Inflammatory macrophage treated with lipopolysaccharide for 4 hours (primary cell): ENCODE measurements at places on chromosomes 3 and 15.

DNA sequence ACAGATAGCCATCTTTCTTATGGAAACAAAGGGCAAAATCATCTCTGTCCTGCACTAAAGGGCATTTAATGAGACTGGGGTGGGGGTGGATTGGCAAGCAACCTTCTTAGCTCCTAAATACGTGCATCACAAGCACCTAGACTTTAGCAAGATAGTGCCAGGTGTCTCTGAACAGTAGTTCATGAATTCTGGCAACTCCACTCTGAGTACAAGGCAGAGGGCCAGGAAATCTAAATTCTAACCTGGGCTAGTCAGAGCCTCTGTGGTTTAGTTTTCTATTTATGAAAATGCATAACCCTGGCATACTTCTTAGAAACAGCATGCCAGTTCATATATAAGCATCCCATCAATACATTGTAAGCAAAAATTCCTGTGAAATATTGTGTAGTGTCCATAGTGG lies 788.5 kb downstream of the MCTP2 start:
- DNase-seq: no peak

DNA sequence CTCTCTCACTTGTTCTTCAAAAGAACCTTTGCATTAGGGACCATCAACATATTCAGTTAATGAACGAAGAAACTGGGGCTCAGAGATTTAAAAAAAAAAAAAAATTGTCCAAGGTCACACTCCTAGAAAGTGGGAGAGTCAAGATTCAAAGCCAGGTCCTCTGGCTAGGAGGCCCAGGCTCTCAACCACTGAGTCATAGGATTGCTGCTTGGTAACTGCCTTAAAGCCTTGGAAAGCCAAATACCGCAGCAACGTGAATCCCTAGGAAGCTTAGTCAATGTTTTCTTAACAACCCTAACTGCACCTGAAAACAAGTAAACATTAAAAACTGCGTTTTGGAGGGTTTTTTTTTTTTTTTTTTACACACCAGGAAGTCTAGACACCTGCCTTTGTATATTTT lies 156.8 kb downstream of the WNT5A start:
- DNase-seq: no peak

- no peak for DNase-seq
Observed at GRCh38 chr15:101522091-101522490, 32.6 kb upstream of the PCSK6 start.

DNA sequence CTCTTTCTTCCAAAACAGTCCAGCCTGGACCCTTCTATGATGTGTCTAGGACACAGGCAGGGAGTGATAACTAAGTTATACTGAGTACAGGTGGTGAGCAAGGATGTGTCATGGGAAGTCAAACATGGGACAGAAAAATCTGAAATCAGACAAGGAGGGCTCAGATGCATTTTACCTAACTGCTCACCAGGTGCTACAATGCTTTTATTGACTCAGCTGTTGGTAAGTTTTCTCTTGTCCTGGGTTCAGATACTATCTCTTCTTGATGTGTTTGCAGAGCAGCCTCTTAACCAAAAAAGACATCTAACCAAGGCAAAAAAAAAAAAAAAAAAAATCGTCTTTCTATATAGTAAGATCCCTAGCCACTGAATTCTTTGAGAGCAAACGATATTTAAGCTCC lies 378.6 kb downstream of the VPS13C start:
- no peak for DNase-seq

GRCh38 chr3:180188512-180189309 lies 152.0 kb upstream of the PEX5L start:
- no peak for DNase-seq

GRCh38 chr3:189748046-189748445 lies 116.9 kb downstream of the TP63 start:
- DNase-seq: no peak

GRCh38 chr3:61657689-61658088 lies 96.3 kb downstream of the PTPRG start:
- no peak for DNase-seq

DNA sequence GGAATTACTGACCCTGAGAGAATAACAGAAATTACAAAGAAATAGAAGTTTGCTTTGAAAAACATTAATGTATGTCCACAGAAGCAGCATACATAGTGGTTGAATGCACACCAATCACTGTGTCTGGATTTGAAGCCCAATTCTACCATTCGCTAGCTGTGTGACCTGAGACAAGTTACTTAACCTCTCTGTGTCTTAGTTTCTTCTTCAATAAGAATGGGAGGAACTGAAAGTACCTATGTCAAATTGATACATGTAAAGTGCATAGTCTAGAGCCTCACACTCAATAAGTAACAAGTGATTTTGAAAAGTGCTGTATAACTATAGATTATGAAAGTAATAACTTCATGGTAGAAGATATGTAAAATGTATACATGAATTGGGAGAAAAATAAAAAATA lies 457.8 kb downstream of the FOXP1 start:
- DNase-seq: no peak

GRCh38 chr3:123930445-123930844 lies 30.6 kb downstream of the CCDC14 start:
- no peak for DNase-seq

GRCh38 chr15:35071106-35071505 lies 14.0 kb downstream of the NANOGP8 start:
- DNase-seq: peak; percentile 58

- DNase-seq: no peak
Observed at GRCh38 chr15:76636059-76636458, 269.1 kb downstream of the SCAPER start.

- no peak for DNase-seq
Observed at GRCh38 chr3:188520466-188520865, 366.5 kb downstream of the LPP start.

- DNase-seq: no peak
Observed at GRCh38 chr3:37785736-37786135, 75.9 kb upstream of the CTDSPL start.

DNA sequence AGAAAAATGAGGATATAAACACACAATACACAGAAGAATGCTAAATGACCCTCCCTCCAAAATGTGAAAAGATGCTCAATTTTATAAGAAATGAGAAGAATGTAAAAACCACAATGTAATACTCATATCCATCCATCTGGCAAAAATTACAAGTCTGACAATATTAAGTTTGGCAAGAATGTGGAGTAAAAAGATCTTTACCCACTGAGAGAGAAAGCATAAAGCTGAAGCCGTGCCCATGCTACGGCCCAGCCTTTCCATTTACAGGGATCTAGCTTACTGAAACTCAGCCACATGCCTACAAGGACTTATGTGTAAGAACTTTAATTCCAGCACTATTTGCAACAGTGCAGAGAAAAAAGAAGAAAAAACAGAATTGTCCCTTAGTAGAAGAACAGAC lies 42.9 kb downstream of the ATP13A3 start:
- no peak for DNase-seq
